ENCODE measurements at places on chromosomes 7 and 10.

- DNase-seq: no peak
These were observed 40.5 kb downstream of the CAPZA2 start for GRCh38 chr7:116902867-116903266.

GRCh38 chr7:155979994-155980393 lies 167.7 kb upstream of the SHH start:
- DNase-seq: no peak

GRCh38 chr10:20457649-20458048 lies 439.5 kb downstream of the NEBL start:
- DNase-seq: no peak

GRCh38 chr10:114635797-114636550 lies 22.1 kb downstream of the ABLIM1 start:
- DNase-seq: no peak

- no peak for DNase-seq
These were observed 152.5 kb upstream of the PHF14 start for GRCh38 chr7:10821156-10821555.

DNA sequence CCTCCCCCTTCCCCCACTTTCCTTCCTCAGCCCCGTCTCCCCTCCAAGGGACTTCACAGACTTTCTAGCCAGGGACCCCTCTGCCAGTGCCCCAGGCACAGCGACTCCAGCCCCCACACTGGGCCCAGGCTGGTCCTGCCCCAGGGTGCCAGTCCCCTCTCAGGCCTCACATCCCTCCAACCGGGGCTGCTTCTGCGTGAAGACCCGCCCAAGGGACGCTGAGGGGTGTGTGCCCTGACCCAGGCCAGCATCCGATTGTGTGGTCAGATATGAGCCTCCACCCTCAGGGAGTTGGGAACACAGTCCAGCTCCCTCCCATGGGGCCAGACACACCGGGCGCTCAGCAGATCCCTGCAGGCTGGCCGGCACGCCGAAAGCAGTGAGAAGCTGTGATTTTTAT lies 97.0 kb downstream of the MICALL2 start:
- DNase-seq: no peak

GRCh38 chr7:25643286-25643685 lies 415.0 kb upstream of the NPVF start:
- DNase-seq: no peak

- DNase-seq: peak; percentile 81
These were observed 17.3 kb downstream of the KLLN start for GRCh38 chr10:87846023-87846422.

DNA sequence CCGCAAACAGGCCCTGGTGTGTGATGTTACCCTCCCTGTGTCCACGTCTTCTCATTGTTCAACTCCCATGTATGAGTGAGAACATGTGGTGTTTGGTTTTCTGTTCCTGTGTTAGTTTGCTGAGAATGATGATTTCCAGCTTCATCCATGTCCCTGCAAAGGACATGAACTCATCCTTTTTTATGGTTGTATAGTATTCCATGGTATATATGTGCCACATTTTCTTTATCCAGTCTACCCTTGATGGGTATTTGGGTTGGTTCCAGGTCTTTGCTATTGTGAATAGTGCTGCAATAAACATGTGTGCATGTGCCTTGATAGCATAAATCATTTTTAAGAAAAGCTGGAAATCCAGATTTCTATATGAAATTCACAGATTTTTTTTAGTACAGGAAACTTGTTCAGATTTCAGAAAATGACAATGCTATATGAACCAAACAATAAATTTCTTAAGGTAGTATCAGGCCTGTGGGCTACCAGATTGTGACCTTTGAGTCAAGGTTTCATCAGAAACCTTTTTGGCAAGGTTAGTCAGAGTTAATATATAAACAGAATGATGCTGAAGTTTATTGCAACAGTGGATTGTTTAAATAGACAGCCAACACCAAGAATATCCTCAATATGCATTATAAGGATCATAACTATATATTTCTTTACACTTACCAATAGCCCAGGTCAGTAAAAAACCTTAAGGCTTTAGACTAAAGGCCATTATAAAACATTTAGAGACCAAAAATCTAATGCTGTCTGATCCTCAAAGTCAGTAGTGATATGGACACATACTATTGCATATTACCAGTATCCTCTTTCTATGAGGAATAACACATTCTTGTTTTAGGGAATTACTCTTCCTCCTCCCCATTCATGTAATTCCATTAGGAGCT lies 68.7 kb upstream of the PAPSS2 start:
- DNase-seq: no peak

DNA sequence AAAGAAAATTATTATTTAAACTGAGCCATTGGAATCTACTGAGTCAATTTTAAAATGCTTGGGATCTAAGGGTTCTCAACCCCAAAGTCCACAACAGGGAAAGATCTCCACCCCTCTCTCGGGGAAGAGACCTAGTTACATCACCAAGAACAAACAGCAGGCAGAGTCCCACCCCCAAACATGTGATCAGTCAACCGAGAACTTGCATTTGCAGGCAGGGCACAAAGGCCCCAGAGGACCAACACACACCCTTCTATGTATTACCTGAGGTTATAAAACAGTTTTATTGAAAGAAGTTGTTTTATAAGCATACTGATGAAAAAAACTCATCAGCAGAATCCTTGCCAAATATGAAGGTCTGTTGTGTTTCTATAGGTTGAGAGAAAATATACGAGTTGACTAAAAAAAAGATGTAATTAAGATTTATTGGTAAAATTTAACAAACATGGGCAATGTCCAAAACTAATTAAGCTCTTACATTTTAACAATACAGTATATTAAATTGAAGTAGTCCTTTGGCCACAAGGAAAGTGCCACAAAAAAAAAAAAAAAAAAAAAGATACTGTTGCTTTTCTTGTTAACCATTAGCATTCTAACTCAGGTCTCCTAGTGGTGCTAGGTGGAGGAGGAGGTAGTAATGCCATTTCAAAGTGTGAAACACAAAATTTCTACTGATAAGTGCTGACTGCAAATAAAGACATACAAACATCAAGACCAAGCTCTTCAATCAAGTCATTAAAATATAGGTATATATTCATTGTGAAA lies 975 bp upstream of the USP54 start:
- peak; percentile 62 for DNase-seq

DNA sequence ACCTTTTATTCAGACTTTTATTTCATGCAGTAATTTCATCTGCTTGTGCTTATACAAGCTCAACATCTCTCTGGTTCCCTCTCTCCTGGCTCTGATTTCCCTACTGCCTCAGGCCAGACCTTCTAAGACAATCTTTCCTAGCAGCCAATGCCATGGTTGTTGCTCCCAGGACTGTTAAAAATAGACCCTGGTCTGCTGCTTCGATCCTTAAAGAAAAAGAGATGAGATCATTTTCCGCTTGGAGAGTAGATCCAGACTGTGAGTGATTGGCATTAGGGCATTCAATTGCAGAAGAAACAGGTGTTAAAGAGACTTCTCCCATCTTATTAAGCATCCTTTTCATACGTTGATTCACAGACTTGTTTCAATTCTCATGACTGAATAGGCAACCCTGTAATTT lies 68.4 kb upstream of the ITGB1 start:
- DNase-seq: no peak

DNA sequence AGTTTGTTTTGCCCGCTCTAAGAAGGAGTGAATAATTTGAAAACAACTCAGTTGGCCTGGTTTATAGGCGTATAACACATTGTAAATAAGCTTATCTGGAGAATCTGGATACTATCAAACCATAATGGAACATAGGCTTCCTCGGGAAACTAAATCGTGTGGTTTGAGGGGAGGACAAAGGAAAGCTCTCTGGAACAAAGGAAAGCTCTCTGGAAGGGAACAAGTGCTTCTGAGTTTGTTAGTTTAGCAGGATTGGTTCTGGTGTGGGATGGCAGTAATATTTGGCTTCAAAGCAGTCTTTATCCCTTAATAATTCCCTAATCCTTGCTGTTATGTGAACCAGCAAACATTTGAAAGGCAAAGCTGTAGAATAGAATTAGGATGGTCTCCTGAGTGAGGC lies 15.0 kb upstream of the SLK start:
- DNase-seq: no peak

DNA sequence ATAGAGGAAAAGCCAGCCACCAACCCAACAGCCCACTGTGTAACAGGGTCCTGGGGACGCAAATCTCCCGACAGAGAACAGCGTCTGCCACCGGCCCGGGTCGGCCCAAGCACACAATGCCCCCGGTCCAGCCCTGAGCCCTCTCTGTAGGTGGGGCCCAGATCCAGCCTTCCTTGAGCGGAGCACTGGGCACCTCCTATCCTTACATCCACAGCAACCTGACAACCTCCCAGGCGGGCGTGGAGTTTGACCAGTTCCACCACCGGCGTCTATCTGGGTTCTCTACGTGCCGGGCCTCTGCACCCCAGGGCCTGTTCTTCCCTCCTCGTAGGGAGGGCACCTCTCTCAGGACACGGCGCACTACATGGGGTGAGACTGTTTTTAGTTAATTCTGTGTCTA lies 109.0 kb downstream of the CYTH3 start:
- no peak for DNase-seq

DNA sequence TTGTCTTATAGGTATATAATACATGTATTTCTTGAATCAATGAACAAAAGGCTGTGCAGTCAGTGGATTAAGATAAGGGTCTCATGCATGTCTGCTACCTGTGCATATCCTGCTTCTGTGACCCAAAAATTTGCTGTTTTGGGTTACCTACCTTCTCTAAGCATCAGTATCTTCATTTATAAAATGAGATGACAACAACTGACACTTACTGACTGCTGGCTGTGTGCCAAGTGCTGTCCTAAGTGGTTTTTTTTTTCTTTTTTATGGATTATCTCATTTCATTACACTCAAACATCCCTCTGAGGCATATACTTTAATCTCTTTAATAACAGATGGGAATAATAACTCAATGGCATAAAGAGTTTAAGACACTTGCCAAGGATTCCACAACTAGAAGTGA lies 2.1 kb downstream of the PDK4 start:
- no peak for DNase-seq

GRCh38 chr10:61564444-61564843 lies 98.3 kb upstream of the CABCOCO1 start:
- DNase-seq: no peak

- DNase-seq: no peak
These were observed 260.7 kb upstream of the PPP2R2D start for GRCh38 chr10:131640045-131640644.

GRCh38 chr7:44398953-44399574 lies 73.7 kb upstream of the CAMK2B start:
- no peak for DNase-seq

Measured in fibroblast of villous mesenchyme (primary cell).